ENCODE measurements at places on chromosomes 16 and 17.

GRCh38 chr17:31605761-31606160 is 214.3 kb downstream of the RAB11FIP4 start:
- DNase-seq, result no peak

GRCh38 chr16:56833243-56833970 is 31.6 kb upstream of the SLC12A3 start:
- DNase-seq, result no peak

GRCh38 chr17:64277831-64278562 is 14.9 kb upstream of the TEX2 start:
- peak; percentile 97 for DNase-seq

DNA sequence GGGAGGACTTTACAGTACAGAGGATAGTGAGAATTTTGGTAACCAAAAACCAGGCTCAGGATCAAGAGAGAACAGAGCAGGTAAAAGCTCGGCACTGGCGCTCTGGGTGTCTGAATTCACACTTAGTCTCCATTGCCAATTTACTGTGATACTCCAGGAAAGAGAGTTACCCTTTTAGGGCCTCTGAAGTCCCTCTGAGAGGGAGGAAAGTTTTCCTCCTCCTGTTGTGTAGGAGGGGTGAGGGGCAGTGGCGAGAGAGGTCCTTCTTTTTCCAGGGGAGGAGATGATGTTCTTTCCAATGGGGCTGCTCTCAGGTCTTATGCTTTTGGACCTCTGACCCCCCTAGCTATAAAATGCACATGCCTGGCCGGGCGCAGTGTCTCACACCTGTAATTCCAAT is 5.4 kb upstream of the TNS4 start:
- DNase-seq, result peak; percentile 47

- no peak for DNase-seq
Measured at GRCh38 chr17:82080048-82080788, 14.6 kb upstream of the DUS1L start.

- peak; percentile 58 for DNase-seq
Measured at GRCh38 chr17:78365561-78366108, 5.8 kb upstream of the SOCS3 start.

DNA sequence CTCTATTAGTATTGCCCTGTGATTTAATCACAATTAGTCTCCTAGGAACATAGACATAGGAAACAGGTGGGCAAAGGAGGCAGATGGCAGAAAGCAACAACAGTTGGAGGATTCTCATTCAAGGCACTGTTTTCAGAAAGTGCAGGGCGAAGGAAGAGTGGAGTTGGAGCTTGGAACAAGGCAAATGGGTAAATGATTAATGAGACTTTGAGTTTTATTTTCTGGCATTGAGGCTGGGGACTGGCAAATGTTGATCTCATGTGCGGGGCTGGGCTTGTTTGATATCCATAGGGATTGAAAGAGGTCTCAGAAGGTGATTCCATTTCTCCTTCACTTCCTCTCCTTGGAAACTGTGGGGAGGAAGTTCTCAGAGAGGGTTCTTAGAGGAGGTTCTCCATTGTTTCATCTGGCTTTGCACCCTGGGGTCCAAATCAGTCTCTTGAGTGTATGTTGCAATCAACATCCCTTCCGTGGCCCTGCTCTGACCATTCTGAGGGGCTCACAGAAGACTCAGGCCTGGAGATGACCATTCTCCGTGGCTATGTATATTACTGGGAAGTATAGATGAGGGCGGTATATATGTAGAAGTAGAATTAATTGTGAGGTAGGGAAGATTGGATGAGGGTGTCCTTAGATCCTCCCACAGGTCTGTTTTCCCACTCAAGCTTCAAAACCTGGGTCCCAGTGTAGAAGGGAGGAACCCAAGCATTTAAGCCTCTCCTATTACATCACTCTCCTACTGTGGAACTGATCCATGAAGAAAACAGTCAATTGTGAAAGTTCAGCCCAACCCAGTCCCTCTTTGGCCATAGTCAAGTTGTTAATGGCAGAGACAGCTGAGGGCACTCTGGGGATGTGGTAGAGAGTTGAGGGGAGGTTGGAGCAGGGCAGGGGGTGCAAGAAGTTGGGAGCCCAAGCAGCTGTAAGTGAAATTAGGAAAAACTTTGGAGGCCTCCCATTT is 36.5 kb upstream of the SRSF1 start:
- DNase-seq, result no peak

- peak; percentile 38 for DNase-seq
Measured at GRCh38 chr17:49361129-49361901, 735 bp downstream of the ZNF652 start.

All from muscle of leg (tissue), 16 donors.